ENCODE measurements at places on chromosomes 5 and 9.

DNA sequence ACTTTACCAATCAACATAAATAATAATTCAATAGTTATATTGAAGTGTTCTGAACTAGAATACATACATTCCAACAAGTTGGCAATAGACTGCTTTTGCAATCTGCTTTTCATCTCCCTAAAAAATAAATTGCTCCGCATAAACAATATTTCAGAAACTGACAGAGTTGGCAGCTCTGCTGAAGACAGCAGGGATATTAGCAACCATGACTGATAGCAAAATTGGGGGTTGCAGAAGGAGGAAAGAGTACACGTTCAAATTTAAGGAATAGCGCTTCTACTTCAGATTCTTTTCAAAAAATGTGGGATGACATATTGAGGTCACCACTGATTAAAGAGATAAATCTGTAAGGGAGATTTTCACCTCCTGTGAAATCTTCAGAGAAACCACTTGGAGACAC is 521.2 kb downstream of the DTWD2 start:
- no peak for DNase-seq

- DNase-seq, result no peak
These were observed 135.5 kb downstream of the CCDC192 start for GRCh38 chr5:127838661-127839060.

DNA sequence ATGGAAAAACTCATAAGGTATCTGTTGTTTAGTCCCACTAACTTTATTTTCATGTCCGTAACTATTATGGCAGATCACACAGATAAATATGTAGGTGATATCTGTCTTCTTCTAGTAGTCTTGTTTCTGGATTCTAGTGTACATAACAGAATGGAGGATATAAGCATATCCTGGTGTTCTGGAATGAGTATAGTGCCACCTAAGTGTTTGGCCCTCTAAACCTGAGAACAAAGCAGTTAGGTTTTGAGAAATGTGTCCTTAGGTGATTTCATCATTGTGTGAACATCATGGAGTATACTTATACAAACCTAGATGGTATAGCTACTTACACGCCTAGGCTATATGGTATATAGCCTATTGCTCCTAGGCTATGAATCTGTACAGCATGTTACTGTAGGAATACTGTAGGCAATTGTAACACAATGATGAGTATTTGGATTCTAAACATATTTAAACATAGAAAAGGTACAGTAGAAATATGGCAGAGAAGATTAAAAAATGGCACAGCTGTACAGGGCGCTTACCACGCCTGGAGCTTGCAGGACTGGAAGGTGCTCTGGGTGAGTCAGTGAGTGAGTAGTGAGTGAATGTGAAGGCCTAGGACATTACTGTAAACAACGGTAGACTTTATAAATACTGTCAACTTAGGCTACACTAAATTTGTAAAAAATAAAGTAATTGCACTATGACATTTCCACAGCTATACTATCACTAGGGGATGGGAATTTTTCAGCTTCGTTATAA is 150.3 kb upstream of the SLC24A2 start:
- DNase-seq, result no peak

DNA sequence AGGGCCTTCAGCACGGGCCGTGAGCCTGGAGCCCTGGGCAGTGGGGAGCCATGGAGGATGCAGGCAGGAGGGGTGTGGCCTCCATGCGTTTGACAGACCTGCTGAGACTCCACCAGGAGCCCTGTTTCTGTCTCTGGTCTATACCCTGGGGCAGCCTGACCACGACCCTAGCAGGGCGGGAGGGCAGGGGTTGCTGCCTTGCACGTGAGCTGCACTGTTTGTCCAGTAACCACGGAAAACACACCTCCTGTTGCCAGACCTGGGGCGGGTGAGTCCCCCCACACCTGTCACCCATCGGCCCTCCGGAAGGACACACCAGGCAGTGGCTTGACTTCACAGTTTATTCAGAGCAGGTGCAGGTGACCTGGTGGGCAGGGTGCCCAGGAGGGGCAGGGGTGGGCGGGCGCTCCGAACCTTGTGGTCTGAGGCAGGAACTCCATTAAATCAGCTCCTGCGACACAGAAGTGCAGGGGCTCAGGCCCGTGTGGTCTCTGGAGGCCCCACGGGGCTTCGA is 3.9 kb downstream of the LCN8 start:
- no peak for DNase-seq

All from activated CD4-positive, alpha-beta T cell treated with anti-CD3 and anti-CD28 coated beads, Interleukin-2, amount 50 U/mL, for 4 hours (primary cell).